ENCODE measurements at places on chromosomes 16 and 17.

- no peak for DNase-seq
Measured at GRCh38 chr16:53805752-53806151, 101.8 kb downstream of the FTO start.

- DNase-seq = no peak
Measured at GRCh38 chr17:76585649-76586593, at the start of gene ST6GALNAC2. Gene ST6GALNAC2, minus strand, starts transcription at chr17:76585860. Its CDS starts 52 bp downstream, at chr17:76585808.

GRCh38 chr17:81863123-81863675 is 2.9 kb upstream of the P4HB start:
- DNase-seq = no peak

- DNase-seq = no peak
Measured at GRCh38 chr16:35908942-35909341, 2449.5 kb downstream of the TP53TG3F start.

DNA sequence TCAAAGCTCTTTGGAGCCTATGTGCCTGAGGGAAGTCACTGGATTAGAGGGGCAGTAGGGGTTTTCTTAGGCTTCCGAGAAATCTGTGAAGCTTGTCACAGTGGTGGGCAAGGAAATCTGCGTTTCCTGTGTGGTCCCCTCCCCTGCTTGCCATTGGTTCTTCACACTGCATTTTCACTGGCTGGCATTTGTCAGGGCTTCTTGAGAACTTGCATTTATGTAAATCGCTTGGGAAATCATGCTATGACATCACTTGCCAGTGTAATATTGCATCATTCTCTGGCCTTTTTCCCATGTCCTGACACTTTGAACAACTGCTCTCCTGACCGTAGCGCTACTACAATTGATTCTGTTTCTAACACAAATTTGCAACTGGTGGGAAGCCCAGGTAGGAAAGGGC is 1.8 kb downstream of the CACNG3 start:
- DNase-seq = no peak

- no peak for DNase-seq
Measured at GRCh38 chr17:79754370-79754769, 23.6 kb upstream of the CBX2 start.

DNA sequence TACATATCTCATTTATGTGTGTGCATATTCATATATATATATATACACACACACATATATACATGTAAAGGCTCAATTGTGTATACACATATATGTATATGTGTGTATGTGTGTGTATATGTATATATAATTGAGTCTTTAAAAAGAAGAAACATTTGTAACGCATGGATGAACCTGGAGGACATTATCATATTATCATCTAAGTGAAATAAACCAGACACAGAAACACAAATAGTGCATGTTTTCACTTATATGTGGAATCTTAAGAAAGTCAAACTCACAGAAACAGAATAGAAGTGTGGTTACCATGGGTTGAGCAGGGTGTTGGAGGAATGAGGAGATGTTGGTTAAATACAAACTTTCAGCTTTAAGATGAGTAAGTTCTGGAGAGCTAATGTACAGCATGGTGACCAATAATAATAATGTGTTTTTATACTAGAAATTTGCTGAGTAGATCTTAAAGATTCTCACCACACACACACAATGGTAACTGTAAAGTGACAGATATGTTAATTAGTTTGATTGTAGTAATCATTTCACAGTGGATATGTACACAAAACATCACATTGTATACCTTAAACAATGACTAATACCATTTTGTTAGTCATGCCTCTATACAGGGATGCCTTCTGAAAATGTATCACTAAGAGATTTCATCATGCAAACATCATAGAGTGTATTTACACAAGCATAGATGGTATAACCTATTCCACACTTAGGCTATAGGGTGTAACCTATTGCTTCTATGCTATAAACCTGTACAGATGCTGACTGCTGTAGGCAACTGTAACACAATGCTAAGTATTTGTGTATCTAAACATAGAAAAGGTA is 132.6 kb upstream of the CACNG5 start:
- no peak for DNase-seq

GRCh38 chr17:42142371-42142896 is 12.4 kb downstream of the RAB5C start:
- DNase-seq = no peak

GRCh38 chr16:85927371-85927770 is 28.4 kb downstream of the IRF8 start:
- DNase-seq = no peak

GRCh38 chr17:44947461-44948314 is at the start of gene KIF18B:
Gene KIF18B, minus strand, starts transcription at chr17:44947773. Its CDS starts 11,429 bp downstream, at chr17:44936344.
- peak; percentile 80 for DNase-seq

GRCh38 chr16:16092925-16093627 is 130.2 kb downstream of the ABCC6 start:
- DNase-seq = no peak

DNA sequence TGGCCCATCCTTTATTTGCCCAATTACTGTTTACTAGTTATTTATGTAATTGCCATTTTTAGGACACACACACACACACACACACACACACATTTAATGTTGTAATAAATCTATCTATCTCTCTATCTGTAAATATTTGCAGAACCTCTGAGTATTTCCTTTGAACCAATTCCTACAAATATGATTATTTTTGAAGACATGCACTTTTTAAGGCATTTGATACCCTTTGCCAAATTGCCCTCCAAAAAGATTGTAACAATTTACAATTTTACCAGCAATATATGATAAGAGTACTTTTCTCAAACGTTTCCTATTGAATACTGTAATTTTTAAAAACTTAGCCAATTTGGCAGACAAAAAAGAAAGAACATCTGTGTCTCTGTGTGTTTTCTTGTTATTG is 143.8 kb upstream of the FOXF1 start:
- DNase-seq = no peak

DNA sequence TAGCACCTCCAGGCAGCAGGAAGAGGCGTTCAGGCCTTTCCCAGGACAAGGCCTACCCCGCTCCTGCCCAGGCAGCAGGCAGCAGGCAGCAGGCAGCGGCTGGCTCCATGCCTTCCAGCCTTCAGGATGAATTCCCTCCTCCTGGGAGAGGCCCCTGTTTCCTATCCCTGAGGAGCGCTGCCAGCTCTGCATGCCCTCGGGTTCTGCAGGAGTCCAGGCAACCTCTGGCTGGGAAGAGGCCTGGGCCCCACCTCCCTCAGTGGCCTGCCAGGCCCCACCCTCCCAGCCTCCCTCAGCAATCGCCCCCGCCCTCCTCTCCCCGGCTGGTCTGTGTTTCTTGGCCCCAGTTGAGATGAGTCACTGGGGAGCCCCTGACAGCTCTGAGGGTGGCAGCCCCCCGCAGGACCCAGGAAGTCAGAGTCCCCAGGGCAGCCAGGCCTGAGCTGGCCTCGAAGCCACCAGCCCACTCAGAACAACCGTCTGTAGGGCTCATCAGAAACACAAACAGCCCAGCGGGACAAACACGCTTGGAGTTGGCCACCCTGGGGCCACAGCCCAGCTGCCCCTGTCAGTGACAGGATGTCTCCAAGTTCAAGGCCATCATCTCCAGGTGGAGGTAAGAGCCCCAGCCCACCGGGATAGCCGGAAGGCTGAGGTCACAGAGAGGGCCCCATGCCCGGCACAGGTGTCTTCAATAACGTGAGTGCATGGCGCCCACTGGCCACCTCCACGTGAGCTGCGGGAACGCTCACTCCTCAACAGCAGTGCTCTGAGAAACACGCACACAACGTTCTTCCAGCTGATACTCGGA is 39.5 kb upstream of the CIBAR2 start:
- DNase-seq = no peak

DNA sequence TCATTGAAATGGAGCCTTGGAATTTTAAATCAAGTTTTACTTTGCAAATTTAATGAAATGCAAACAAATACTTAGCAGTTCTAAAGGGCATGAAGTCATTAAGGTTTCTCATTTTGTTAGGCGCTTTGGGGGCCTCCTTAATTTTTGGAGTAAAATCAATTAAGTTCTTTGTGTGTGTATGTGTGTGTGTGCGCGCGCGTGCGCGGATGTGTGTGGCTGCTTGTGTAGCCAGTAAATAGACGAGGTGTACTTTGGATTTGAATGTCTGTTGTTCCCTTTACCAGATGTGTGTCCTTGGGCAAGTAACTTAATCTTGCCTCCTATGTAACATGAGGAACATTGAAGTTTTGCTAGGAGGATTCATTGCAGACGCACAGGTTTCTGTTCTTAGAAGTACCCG is 1051.4 kb upstream of the EEF2KMT start:
- no peak for DNase-seq

DNA sequence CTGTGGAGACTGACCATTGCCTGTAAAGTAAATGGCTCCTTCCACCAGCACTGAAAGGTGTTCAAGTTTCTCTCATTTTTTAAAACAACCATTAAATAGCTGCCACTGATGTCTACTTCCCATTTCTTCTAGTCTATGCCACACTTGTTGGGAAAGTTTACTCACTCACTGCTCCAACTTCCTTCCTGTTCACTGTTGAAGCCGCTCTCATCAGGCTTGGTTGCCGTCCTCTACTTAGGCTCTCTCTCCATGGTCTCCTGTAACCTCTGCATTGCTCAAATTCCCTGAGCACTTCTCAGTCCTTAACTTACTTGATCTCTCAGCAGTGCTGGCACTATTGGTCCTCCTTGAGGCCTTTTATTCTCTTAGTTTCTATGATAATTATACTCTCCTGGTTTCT is 32.4 kb downstream of the SNX11 start:
- no peak for DNase-seq

- DNase-seq = no peak
Measured at GRCh38 chr17:956905-957304, 22.7 kb downstream of the NXN start.

- DNase-seq = no peak
Measured at GRCh38 chr16:71460236-71460635, 1.8 kb downstream of the ZNF23 start.

DNA sequence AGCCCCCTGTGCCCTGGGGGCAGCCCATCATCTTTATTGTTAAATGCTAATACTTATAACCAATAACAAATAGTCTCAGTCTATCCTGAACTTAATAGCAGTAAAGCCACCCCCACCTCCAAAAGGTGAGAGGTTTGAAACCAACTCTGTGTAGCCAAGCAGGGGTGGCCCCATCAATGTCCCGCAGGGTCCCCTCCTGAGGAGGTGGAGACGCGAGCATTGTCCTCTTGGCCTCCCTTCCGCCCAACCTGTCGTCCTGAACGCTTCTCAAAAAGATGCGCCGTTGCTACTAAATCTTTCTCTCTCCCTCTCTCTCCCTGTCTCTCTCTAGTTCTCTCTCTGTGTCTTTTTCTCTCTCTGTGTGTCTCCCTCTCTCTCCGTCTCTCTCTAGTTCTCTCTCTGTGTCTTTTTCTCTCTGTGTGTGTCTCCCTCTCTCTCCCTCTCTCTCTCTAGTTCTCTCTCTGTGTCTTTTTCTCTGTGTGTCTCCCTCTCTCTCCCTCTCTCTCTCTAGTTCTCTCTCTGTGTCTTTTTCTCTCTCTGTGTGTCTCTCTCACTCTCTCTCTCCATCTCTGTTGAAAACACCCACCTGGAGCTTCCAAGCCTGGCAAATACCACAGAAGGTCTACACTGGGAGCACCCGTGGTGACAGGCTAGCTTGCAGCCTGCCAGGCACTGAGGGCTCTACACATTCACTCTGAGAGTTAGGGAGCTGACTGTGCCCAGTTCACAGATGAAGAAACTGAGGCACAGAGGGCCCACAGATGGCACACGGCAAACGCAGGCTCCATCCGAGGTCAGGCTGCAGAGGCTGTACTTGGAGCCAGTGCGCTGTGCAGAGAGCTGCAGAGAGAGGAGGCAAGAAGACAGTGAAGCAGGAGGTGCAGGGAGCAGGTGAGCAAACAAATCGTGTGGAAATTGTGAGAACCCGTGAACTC is 185.9 kb downstream of the C16orf95 start:
- DNase-seq = no peak

- DNase-seq = peak; percentile 43
Measured at GRCh38 chr17:66567234-66568170, 265.1 kb downstream of the PRKCA start.

DNA sequence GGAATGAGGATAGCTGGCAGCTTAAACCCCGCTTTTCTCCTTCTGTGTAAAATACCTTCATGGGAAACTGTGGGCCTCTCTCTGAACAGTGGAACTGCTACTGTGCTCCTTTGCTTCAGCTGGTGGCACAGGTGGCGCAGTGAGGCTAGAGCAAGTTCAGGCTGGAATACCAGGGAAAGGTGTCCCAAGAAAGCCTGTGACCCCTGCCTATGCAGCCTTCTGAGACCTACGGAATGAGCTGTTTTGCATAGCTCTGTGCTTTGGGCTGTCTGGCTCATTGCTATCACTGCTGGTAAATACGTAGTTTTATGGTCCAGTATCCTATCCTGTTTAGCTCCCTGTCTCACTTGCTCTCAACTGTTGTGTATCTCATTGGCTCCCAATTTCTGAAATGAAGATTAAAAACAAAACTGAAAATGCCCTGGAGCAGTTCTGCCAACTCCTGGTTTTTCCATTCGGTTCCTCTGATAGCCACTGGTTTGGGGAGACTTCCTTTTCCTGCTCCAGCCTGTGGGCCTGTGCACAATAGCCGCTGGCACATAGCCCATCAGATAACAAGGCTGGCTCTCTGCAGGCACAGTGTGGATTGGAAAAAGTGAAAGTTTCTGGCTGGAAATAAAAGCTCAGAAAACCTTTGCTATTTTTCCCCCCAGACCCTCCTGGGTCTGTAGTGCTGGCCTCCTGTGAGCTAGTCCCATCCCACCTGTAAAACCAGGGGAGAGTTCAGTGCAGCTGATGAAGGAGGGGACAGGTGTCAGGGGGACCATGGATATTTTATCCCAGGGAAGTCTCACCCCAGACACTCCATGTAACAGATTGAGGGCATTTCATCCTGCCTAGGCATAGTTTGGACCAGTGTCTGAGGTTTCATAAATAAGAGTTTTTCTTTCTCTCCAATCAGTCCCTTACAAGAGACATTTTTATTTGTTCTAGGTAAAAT is 24.0 kb downstream of the LIMD2 start:
- no peak for DNase-seq

- DNase-seq = peak; percentile 79
Measured at GRCh38 chr17:74981979-74982662, 5.3 kb upstream of the CDR2L start.

DNA sequence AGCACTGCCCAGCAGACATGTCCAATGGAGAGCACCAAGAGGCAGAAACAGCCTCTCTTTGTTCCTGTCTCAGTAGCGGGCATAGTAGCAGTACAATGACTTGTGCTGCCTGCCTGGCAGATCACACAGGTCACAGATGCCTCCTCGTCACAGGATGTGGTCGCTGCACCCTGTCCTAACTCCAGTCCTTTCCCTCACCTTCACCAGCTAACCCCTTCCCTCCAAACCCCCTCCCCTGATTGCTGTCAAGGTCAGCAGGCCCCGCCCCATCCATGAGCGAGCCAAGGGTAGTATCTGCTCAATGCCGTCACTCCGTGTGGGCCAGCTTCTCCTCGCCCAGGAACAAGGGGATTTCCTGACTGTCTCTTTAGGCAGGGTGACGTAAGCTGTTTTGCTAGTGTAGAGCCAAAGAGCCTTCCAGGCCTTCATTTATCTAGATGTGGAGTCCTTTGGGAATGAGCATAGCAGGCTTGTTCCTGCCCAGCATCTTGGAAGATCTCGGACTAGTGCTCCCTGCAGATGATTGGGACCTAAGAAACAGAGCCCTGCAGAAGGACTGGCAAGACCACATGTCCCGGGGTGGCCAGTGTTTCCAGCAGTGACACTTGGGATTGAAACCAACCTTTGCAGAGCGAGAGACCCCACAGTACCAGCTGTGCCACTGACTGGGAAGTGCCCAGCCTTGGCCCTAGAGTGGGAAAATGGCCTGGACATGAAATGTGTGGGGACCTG is 75.9 kb upstream of the TNRC6C start:
- DNase-seq = peak; percentile 81

Measured in T-helper 2 cell (primary cell).